ENCODE measurements at places on chromosomes 5 and 9.

DNA sequence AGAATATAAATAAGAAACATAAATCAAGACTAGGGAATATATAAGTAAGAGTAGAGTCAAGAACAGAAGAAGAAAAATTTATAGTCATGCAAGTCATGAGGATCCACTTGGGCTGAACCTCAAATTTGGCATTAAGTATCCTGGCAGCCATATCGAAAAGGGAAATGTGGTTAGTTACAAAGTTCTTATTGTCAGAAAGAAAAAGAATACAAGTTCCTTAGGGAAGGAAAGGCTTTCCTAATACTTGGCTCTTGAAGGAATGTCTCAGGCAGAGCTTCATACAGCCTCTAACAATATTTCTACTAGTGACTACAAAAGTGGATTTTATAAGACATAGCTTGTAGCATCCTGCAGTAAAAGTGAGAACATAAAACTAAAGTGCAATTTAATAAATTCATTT, 45.4 kb downstream of the TMEM252 start:
- no peak for DNase-seq

DNA sequence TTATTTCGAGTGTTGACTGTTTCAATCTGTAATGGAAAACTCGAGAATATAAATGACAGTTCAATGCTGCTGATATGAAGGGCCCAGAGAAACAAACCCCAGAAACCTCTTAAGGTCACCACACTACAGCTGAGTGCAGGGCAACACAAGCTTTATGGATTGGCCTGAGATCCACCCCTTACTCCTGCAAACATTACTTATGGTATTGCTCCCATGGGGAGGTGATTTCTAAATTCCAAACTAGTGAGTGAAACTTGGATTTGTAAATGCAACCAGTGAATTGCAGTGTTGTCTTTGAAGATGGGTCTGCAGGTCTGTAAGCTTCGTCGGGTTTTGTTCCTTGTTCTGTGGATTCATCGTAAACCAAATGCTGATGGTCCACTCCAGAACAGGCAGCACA, 85.4 kb downstream of the NTRK2 start:
- DNase-seq = no peak

- no peak for DNase-seq
Measured at GRCh38 chr9:83355024-83355444, 183.2 kb downstream of the FRMD3 start.

- DNase-seq = no peak
Measured at GRCh38 chr5:12323637-12324229, 419.5 kb upstream of the CTNND2 start.

DNA sequence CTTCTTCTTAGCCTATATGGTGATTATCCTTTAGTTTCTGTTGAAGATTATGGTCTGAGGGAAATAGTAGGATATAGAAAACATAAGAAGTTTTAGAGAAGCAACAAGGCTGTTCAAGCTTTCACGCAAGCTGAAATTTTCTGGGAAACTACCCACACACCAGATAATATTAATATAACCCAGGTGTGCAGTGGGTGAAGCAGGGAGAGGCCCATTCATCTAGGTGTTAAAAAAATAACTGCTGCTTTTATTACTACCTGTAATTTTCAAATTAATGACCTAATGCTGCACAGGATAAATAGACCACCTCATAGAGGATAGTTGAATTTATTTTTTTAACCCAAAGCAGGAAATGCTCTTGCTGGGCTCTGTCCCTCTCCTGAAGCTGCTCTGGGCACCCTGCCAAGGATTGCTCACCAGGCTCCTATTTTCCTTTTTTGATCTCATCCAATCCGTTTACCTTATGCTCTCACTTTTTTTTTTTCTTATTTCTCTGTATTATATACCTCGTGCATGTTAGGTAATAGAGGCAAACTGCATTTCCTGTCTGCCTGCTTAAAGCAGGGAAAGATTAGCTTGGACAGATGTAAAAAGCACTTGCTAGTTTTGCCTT, 124.3 kb upstream of the SLC12A2 start:
- DNase-seq = peak; percentile 56

- DNase-seq = no peak
Measured at GRCh38 chr9:134627417-134628353, 13.9 kb upstream of the COL5A1 start.

DNA sequence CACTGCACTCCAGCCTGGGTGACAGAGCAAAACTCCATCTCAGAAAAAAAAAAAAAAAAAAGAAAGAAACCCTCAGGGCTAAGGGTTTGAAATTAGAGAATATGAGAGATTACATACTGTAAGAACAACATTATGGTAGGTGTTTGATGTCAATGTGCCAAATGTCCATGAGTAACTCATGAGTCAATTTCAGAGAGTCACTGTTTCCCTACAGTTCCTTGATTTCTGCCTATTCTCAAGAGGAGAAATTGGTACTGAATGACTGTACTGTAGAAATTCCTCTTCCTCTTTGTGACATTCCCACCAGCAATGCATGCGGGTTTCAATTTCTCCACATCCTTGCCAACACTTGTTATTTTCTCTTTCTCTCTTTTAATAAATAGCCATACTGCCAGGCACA, 35.2 kb downstream of the MARVELD2 start:
- no peak for DNase-seq

GRCh38 chr5:116038817-116039216, 6.5 kb downstream of the ARL14EPL start:
- no peak for DNase-seq

DNA sequence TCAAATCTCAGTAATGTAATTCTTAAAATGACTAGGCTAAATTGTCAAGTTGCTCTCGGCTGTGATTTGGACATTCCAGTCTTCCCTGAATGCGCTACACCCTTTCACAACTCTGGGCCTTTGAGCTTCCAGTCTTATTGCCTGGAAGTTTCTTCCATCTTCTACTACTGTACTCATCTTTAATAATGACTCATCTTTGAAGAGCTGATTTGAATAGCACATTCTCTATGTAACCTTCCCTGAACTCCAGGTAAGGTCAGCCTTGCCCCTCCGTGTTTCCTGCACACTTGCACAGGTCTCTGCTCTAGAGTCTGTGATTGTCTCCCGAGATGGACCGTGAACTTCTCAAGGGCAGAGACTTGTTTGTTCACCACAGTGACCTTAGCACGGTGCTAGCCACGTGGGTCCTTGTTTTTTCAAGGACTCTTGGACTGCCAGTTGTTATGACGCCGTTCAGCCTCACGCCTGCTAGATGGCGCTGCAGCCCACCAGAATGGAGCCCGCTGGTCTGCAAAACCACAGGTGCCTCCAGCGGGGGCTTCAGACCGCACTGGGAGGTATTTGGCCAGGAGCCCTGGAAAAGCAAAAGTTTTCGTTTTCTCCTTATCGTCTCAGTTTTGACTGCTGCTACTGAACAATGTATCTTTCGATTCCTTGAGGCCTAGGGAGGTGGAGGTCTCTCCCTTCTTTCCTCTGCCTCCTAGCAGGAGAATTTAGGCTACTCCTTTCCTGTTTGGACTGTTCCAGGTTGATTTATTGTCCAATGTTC, 44.4 kb downstream of the SEC61B start:
- peak; percentile 84 for DNase-seq

DNA sequence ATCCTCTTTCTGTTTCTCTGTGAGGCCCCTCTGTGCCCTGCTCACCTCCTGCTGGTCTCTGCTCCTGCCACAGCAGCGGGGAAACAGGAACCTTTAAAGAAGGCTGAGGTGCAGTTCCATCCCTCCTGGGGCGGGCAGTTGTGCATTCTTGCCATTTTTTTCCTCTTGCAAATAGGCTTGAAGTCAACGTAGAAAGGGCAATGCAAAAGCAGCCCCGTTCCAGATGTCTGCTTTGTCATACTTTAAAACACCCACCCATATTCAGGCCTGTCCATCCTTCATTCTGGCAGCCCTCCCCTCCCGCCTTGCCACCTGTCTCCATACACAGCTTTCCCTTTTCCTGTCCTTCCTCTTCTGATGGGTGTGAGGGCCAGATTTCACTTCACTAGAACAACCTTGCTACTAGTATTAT, 65.4 kb upstream of the KLF9 start:
- peak; percentile 28 for DNase-seq

- no peak for DNase-seq
Measured at GRCh38 chr5:29389993-29390392, 1803.5 kb upstream of the CDH6 start.

DNA sequence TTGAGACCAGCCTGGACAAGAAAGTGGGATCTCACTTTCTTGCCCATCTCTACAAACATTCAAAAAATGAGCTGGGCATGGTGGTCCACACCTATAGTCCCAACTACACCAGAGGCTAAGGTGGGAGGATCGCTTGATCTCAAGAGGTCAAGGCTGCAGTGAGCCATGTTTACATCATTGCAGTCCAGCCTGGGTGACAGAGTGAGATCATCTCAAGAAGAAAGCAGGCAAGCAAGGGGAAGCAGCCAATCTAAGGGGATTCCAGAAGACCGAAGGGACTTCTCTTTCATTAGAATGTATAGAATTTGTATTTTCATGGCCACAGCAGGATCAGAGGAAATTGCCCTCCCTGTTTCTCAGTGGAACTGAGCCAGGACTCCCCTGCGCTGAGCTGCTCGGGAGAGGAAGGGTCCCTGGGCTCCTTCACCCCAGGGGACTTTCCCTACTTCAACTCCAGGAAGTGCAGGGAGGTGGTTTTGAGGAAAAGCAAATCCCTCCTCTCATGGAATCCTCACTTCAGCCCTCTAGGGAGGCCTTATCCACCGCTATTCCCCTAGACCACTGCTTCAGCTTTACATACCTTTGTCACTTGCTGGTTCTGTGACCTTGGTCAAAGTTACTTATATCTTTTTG, 12.1 kb downstream of the WWC1 start:
- DNase-seq = no peak

DNA sequence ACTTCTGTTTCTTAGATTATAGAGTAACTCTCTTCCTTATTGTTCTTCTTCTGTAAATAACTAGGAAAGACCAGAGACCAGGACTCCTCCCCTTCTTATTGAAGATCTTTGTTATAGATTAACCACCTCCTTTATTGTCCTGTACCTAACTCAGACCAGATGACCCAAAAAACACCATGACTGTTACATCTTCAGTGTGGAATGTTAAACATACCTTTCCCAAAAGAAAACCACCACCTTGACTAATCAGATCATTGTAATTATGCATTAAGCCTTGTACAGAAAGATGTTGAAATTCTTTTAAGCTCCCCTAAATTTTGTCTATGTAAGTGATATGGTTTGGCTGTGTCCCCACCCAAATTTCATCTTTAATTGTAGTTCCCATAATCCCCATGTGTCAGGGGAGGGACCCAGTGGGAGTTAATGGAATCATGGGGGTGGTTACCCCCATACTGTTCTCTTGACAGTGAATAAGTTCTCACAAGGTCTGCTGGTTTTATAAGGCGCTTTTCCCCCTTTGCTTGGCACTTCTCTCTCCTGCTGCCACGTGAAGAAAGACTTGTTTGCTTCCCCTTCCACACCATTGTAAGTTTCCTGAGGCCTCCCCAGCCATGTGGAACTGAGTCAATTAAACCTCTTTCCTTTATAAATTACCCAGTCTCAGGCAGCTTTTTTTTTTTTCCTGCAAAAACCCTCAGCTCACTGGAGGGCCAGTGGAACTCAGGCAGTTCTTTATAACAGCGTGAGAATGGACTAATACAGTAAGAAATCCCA, 26.3 kb downstream of the ARSB start:
- DNase-seq = no peak

GRCh38 chr9:98906273-98907040, 37.2 kb upstream of the COL15A1 start:
- DNase-seq = no peak

DNA sequence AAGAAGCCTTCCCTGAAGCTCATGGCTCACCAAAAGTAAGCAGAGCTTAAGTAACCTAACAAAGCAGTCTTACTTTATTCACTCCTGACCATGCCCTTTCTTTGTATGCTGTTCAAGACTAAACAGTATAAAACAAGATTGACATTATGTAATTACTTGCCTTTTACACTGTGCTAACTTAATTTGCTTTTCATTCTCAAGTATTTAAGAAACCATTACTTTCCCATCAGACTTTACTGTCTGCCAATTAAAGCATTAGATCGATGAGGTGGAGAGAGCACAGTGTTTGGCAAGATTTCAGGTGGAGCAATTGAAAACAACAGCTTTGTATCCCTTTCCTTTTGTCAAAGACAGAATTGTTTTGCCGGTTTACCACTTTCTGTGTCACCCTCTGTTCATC, 98.2 kb downstream of the RORB start:
- no peak for DNase-seq

DNA sequence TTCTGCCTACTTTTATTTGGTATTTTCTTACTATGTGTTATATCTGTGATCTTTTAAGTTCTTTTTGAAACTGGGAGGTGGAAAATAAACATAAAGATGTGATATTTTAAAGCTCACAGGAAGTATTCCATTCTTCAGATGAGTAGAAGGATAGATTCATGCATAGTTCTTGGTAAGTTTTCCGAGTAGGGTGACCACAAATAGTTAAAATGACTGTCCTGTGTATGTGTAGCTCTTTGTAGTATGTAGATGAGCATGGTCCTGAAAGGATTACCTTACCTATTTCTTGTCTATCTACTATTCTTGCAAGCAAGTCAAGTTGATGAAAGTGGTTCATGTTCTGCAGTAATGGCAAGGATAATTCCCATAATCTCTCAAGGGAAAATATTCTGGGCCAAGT, 47.7 kb downstream of the SRFBP1 start:
- no peak for DNase-seq

DNA sequence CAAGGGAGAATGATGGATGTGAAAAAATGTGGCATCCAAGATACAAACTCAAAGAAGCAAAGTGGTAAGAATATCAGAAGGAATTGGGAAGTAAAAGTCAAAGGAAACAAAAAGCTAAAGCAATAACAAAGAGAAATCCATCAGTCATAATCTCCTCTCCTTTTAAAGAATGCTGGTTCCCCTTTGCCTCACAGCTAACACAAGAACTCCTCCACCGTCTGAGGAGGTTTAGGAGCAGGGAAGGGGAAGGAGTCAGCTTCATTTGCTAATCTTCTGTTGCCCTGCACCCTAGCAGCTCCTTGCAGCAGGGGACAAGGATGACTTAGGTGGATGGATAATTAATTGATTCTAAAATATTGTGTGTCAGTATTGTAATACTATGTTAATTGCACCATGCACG, 16.4 kb downstream of the CD274 start:
- DNase-seq = no peak

DNA sequence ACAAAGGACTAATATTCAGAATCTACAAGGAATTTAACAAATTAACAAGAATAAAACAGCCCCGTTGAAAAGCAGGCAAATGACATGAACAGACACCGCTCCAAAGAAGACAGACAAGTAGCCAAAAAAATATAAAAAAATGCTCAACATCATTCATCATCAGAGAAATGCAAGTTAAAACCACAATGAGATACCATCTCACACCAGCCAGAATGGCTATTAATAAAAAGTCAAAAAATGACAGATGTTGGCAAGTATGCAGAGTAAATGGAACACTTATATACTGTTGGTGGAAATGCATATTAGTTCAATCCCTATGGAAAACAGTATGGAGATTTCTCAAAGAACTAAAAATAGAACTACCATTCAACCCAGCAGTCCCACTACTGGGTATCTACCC, 302.7 kb upstream of the RGMB start:
- DNase-seq = no peak

GRCh38 chr5:123138774-123139173, 49.7 kb downstream of the PRDM6 start:
- no peak for DNase-seq

All from D341Med (cell line).